Suppressor macrophage (primary cell): ENCODE measurements at places on chromosomes 4 and X.

- no peak for DNase-seq
Observed at GRCh38 chrX:9878146-9878820, 88.9 kb upstream of the CLDN34 start.

DNA sequence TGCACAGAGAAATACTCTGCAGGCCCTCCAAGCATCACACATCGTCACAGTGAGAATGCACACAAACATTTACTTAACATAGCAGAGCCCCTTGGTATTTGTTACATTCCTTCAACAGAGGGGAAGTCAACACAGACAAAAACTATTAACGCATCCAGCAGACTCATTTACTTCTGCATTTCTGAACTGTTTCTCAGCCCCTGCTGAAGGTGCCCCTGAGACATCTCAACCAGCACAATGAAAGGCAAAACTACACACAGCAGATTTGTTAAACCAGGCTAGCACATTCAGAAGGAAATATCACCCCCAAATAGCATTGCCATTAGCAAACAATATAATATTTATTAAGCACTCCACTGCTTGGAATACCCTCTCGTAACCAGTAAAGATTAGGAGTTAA, 367.0 kb downstream of the RAB28 start:
- no peak for DNase-seq

GRCh38 chr4:145843639-145844038, 95.0 kb downstream of the ZNF827 start:
- DNase-seq = no peak

GRCh38 chr4:10092481-10093270, 23.9 kb downstream of the WDR1 start:
- DNase-seq = no peak

DNA sequence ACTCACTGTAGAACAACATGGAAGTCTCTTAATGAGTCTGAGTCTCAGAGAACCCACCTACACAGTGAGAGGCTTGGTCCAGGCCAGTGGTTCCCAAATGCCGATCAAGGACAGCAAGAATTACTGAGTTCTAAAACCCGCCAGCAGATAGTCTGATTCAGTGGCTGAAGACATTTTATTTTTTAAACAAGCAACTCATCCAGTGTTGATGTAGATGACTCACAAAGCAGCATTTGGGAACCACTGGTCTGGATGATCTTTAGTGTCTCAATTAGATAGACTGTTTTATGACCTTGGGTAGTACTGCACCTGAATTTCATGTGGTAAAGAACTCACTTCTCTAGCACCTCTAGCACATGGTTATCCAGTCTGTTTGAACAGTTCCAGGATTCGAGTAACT, 193.6 kb downstream of the FBXW7 start:
- no peak for DNase-seq
